ENCODE measurements at places on chromosomes 1 and 21.

DNA sequence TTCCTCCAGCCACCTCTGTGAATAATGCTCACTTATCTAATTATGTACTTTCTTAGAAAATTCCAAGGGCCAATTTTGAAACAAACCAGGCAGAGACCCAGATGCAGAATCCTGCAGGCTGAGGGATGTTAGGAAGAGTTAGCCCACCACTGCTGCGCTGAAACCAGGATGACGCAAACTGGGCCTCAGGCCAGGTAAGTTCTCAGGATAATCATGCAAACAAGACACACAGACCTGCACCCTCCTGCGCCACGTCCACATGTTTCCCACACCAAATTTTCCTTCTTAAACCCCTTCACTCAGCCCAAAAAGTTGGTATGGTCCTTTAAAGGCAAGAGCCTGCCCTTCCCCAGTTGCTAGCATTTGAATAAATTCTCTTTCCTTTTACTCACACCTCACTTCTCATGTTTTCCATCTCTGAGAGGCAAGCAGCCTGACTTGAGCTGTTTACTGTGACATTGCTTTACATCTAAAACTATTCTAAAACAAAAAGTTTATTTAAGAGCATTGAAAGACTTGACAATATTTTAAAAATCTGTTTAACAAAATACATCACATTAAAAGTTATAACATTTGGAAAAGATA lies 887.1 kb downstream of the LRRIQ3 start:
- no peak for DNase-seq

- peak; percentile 13 for DNase-seq
Observed at GRCh38 chr1:32393136-32393535, 1.1 kb downstream of the BSDC1 start.

DNA sequence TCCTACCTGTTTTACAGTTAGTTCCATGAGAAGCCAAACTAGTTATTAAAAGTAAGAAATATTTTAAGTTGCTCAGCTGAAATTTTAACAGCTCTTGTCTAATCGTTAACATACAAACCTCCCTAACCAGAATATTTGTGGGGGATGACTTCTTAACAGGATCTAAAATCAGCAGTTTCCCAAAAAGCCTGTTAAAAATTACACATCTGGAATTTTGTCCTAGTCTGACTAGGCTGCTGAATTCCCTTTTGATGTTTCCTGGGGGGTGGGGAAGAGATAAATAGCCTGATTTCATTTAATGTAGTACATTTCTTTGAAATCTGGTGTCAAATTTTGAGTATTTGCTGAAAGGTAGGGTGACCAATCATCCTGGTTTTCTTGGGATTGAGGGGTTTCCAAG lies 78.8 kb upstream of the ARHGAP29 start:
- peak; percentile 43 for DNase-seq

DNA sequence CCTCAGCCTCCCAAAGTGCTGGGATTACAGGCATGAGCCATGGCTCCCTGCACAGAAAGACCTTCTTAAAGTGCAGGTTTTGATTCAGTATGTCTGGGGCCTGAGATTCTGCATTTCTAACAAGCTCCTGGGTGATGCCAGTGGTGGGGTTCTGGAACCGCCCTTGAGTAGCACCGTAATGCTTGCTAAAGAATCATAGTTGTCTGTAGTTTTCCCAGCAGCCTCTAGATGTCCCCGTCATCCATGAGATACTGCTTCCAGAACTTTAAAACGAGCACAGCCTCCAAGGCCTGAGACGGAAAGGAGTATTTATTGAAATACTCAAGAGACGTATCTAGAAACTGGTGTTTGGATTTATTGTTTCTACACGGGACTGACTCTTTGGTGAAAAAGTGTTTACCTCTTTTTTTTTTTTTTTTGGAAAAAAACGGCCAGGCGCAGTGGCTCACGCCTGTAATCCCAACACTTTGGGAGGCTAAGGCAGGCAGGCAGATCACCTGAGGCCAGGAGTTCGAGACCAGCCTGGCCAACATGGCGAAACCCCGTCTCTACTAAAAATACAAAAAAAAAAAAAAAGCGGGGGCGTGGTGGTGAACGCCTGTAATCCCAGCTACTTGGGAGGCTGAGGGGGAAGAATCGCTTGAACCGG lies 2.6 kb upstream of the TOR3A start:
- DNase-seq: peak; percentile 64

DNA sequence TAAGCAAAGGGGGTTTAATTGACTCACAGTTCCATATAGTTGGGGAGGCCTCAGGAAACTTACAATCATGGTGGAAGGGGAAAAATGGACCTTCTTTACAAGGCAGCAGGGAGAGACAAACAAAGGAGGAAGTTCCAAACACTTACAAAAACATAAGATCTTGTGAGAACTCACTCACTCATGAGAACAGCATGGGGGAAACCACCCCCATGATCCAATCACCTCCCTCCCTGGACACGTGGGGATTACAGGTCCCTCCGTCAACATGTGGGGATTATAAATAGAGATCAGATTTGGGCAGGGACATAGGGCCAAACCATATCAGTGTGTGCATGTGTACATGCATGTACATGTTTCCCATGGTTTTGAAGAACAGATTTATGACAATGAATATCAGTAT lies 5.5 kb upstream of the SMG7 start:
- no peak for DNase-seq

DNA sequence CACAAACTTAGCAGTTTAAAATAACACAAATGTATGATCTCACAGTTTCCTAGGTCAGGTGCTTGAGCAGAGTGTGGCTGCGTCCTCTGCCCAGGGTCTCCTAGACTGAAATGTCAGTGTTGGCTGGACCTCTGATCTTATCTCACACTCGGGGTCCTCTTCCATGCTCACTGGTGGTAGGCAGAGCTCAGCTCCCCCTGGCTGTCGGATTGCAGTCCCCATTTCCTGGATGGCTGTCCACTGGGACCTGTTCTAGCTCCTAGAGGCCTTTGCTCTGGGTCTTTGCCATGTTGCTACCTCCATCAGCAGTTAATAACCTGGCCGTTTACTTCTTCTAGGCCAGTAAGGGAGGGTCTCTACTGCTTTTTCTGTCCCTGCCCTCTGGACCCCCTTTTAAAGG lies 107.5 kb downstream of the PCNX2 start:
- no peak for DNase-seq

DNA sequence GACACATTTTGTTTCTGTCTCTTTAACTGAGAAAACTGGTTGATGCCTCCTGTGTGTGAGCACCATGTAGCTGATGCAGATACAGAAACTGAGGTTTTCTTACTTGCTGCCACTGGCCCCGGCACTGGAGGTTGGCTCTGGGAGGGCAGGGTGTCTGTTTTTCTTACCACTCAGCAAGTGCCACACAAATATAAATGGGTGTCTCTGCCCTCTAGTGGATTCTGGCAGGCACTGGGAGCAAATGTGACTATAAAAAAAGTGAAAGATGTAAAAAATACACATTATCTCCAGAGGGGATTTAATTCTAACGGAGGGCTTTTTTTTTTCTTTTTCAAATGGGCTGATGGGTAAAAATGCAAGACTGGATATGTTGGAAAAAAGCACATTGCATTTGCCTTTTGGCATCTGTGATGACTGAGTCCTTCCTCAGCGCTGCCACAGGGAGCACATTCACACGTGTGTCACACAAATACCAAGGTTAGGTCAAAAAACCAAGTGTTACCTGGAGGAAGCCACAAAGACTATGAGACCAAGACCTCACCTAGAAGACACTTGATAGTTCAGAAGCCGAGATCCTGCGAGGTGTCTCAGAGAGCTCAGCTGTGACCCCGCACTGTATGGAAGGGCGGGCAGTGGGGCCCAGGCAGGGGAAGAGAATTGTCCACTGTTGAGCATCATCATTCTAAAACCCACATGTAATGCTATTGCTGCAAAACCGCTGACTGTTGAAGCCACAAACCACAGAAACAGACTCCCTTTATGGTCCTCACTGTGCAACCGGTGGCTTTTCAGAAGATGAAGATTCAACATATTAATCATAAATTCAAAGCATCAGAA lies 18.9 kb downstream of the PGBD2 start:
- peak; percentile 61 for DNase-seq

- DNase-seq: no peak
Observed at GRCh38 chr1:210648588-210649269, 320.0 kb downstream of the HHAT start.

- DNase-seq: no peak
Observed at GRCh38 chr1:30650038-30650967, 73.1 kb downstream of the MATN1 start.

- no peak for DNase-seq
Observed at GRCh38 chr21:35428001-35428320, 378.9 kb upstream of the RUNX1 start.

GRCh38 chr1:181424786-181425403 lies 58.4 kb upstream of the CACNA1E start:
- peak; percentile 71 for DNase-seq

GRCh38 chr1:77688939-77689338 lies 6.5 kb upstream of the ZZZ3 start:
- DNase-seq: no peak

DNA sequence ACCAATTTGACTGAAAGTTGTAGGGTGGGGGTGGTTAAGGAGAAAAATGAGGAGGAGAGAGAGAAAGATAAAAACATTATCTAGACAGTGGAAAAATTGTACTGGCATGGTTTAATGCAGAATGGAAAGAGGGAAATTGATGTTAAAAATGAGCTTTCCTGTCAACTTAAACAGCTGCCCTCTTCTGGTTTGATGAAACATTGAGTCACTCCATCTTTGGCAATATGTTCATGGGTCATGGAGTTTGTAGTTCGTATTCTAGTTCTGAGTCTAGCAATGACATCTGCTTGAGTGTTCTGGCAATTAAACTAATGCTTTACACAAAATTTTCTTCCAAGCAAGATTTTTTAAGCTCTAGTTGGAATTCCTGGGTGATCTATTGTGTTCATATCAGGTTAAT lies 9.6 kb downstream of the ZNF648 start:
- no peak for DNase-seq

- no peak for DNase-seq
Observed at GRCh38 chr1:19923137-19923952, at the start of gene PLA2G2E. PLA2G2E (minus strand) TSS chr1:19923617; CDS start chr1:19923559, 58 bp downstream.

- no peak for DNase-seq
Observed at GRCh38 chr1:14891991-14892390, 261.6 kb upstream of the TMEM51 start.

DNA sequence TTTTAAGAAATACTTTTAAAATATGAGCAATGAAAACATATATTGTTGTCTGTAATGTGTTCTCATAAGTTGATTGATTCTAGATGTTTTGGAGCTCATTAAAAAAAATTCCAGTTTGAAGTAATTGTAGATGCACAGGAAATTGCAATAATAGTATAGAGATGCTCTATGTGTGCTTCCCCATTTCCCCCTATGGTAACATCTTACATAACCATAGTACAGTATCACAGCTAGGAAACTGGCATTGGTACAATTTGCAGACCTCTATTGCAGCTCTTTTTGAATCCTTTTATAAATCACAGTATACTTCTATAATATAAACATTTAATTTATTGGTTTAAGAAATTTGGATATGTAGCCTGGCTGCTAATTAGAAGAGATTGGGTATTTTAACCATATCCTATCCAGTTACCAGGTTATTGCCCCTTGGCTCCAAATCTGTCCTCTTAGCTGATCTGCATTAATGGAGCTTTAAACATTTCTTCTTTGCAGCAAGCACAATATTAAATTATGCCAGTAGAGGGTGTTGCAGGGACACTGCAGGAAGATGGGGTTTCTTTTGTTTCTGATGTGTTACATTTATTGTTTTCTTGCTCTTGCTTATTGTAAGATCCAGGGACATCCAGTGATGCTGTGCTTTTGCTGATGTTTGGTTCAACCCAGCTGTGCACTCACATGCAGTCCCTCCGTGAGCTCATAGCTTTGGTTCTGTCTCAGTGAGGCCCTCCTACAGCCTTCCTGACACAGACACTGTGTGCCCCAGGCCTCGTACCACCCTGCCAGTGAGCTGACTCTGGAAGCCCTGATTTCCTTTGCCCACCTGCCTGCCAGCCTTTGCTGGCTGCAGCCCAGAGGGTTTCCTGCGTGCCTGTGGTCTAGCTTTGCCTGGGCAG lies 103.3 kb downstream of the RABGAP1L start:
- peak; percentile 46 for DNase-seq

DNA sequence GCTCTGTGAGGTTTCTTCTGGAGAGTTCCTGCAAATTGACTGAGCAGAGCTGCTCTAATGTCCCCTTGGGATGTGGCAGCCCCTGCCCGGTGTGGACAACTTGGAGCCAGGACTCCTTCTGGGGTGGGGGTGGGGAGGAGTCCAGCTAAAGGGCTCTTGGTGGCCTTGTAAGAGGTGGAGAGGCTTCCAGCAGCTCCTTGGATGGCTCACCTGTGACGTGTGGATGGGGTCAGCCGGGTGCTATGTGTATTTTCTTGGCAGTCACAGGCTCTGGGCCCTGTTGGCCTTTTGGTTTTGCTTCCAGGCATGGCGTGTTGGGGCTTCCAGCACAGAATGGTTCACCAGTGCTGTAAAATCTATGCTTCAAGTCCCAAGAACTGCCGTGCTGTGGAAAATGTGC lies 38.2 kb downstream of the TRAPPC10 start:
- DNase-seq: no peak

DNA sequence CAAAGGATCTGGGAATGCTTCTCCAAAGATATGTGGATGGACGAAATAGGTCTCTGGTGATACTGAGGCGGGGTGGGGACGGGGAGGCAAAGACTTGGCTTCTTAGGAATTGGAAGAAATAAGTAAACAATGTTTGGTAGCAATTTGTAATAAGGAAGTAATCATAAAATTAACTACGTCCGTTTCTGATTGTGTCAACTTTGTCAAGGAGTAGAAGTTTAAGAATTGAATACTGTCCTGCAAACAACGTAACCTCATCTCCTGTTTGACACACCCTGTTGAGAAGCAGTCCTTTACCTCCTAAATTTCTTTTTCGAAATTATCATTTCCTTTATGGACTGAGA lies 471 bp downstream of the POLR3C start:
- no peak for DNase-seq

DNA sequence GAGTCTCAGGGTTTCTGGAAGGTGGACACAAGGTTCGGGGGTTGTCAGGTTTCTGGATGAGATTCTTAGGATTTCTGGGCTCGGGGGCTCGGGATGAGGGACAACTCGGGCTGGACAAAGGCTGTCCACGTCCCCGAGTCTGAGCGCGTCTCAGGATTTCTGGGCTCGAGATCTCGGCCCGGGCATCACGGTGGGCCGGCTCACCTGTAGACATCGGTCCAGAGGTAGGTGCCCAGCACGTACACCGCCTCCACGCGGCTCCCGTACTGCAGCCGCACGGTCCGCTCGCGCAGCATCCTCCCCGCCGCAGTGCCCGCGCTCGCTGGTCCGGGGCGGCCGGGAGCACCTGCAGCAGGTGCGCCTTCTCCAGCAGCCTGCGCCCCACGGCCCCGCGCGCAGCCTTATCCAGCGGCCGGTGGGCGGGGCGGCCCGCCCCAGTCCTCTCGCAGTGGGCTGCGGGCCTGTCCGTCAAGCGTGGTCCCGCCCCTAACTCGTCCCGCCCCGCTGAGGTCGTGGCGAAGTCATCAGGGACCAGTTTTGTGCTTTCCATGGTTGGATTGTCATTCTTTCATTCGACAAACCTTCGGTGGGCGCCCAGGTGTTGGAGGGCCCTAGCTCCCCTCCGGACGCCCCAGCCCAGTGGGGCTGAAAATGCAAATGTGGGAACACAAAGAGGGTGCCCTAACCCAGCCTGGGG lies at the start of gene PADI2:
Gene PADI2 (minus strand): TSS at position 376 of the 697 bp plus-strand sequence. CDS start 80 bp downstream, at position 296.
- DNase-seq: no peak

Measured in HepG2 (cell line).